ENCODE measurements at places on chromosomes 12 and 14.
A peak's percentile ranks its signal among the peaks of the same experiment; 100 is the strongest.

DNA sequence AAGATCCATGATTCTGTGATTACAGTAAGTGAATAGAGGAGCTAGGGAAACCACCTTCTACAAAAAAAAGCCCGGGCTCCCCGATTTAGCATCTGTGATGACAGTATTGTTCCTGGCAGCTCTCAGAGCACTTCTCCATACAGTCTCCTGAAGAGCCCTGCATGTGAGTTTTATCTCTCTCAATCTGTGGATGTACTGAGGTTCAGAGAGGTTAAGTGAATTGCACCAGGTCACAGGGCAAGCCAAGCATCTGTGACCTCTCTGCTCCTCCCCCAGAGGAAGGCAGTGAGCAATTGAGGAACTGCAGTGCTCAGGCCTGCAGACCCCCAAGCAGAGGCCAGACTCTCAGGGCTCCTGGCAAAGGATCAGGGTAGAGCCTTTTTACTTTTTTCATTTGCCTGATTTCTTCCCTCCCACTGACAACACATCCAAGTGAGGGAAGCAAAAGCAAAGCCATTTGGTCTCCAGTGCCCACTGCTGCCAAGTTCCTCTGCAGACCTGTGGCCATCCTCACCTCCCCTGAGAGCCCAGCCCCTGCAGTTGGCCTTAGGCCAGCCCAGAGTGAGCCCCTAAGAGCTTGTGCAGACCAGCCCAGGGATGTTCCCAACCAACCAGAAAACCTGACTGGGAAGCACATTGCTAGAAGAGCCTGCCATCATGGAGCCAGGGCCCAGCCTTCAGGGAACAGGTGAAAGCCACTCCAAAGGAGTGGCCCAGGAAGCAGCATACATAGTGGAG, 47.6 kb upstream of the PNMA1 start:
- DNase-seq: no peak

DNA sequence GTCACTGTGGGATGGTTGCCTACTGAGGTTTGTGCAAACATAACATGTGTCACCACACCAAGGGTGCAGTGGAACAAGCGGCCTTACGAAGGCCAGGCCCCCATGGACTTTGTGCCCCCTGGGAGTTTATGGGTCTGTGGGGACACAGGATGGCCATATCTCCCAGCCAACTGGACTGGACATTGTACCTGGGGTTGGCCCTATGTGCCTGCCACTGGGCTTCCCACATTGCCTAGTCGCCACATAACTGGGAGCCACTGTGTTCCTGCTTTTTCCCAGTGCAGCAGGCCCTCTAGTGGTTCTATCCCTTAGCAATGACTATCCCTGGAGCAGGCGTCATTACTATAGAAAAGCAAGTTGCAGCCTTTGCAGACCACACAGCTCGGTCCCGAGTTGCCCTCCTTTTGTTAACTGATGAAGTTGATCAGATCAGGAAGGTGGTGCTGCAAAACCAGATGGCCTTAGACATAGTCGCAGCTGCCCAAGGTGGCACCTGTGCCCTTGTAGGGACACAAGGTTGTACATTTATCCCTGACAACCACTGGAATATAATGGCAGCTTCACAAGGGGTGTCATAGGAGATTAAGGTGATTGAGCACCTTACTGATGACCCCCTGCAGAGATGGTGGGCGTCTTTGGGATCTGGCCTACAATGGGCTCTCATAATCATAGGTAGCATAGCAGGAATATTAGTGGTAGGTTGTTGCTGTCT, 15.2 kb upstream of the RNASE12 start:
- DNase-seq: no peak

GRCh38 chr12:119715268-119715620, 47.3 kb downstream of the PRKAB1 start:
- no peak for DNase-seq

GRCh38 chr12:85920324-85920947, 46.3 kb downstream of the NTS start:
- no peak for DNase-seq

- DNase-seq: no peak
Observed at GRCh38 chr14:100045642-100046344, 19.4 kb upstream of the EVL start.

DNA sequence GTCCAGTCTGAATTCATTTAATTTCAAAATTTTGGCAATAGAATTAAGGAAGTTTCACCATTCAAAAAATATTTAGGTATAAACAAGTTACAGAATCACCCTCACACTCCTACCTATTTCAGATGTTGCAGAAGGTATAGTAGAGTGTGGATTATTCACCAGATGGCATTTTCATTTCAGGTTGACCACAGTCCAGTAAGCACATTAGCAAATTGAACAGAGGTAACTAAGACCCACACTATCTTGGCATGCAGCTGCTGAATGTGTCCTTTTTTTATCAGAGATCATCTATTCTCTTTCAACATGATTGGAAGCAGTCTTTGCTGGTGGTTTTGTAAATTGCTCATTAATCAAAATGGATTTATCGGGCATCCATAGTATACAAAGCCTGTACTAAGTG, 151.8 kb upstream of the GARIN6 start:
- DNase-seq: no peak

DNA sequence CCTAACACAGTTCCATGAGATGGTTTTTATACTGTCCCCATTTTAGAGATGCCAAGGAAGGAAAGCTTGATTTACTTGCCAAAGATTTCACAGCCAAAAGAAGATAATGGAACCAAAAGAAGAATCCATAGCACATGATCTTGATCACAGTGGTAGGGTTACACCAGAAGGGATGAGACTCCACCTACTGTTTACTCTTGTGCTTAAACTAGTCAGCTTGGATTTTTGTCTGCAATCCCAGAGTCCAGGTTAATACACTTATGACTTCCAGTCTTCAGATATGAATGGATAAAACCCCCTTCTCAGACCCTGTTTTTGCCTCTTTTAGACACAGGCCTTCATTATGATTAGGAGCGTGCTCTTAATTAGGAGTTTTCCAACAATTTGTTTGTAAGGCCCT, 454.2 kb downstream of the AEBP2 start:
- no peak for DNase-seq

GRCh38 chr14:76467711-76468155, 91.8 kb downstream of the ESRRB start:
- DNase-seq: no peak

DNA sequence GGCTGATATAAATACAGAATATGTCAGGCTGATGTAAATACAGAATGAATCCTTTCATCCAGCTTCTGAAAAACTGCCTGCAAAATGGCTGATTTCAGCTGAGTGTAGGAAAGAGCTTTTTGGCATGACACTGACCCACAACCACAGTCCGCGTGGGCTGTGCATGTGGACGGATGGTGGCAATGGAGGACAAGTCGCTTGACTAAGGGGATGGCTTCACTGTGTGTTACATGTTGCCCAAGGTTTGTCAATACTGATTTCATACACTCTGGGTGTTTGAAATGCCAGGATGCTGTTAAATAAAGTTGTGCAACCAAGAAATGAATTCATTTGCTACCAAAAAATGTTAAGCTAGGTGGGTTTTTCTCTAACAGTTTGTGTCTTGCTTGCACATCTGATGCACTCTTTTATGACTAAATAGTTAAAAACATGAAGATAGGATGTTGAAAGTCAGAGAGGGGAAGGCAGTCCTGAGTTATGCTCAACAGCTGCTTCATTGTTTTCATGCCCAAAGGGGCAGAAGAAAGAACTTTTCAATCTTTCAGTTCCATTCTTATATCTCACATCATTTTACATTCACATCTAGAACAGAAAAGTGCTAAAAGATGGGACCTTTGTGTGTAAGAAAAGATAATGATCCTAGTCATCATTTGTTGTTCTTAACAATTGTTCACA, 36.5 kb upstream of the OVCH1 start:
- no peak for DNase-seq

GRCh38 chr14:22338917-22339715, 249.9 kb downstream of the DAD1 start:
- DNase-seq: peak; percentile 27

GRCh38 chr12:20476551-20476950, 108.2 kb downstream of the PDE3A start:
- no peak for DNase-seq

- no peak for DNase-seq
Observed at GRCh38 chr12:125187148-125187745, 122.0 kb downstream of the AACS start.

- DNase-seq: peak; percentile 83
Observed at GRCh38 chr14:79278798-79279644, 932.3 kb downstream of the DIO2 start.

DNA sequence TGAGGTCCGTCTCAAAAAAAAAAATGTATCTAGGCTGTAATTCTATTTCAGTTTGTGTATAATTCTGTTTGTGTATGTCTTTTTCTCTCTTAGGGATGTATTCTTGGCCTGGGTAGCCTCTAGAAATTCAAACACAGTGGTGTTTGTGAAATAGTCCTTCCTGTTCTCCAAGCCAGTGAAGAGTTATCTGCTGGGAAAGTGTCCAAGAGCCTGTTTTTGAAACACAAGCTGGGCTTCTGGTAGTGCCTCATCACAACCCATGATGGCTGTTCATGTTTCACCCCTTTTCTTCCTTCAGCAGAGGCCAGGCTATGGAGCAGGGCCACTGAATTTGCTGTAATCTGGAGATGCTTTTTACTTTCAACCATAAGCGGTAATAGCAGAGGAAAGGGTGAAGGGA, 14.7 kb downstream of the METTL3 start:
- DNase-seq: no peak

GRCh38 chr14:95956601-95957460, 80.2 kb downstream of the TUNAR start:
- no peak for DNase-seq

GRCh38 chr12:49483619-49484018, 55.2 kb upstream of the KCNH3 start:
- no peak for DNase-seq

- no peak for DNase-seq
Observed at GRCh38 chr14:30078811-30079402, 151.3 kb upstream of the PRKD1 start.

- DNase-seq: no peak
Observed at GRCh38 chr12:8709124-8709830, 11.5 kb downstream of the RIMKLB start.

DNA sequence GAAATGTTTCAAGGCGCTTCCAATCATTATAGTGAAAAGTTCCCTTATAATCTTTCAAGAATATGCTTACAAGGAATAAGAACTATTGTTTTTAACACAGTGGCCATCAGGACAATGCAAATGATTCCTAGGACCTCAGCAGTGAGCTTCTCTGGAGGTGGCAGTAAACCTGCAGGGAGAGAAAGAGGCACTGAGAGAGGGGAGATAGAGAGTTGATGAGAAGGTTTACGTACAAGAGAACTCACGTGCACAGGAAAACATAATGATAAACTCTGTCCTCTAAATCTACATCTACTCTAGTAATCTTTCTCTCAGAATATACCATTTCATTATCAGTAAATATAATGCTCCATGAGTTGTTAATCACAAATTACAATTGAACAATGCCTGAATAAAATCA, 715 bp downstream of the KLRC4 start:
- DNase-seq: no peak

- no peak for DNase-seq
Observed at GRCh38 chr12:14935031-14935430, 3.3 kb downstream of the ERP27 start.
